ENCODE measurements at places on chromosomes 13 and 19.

DNA sequence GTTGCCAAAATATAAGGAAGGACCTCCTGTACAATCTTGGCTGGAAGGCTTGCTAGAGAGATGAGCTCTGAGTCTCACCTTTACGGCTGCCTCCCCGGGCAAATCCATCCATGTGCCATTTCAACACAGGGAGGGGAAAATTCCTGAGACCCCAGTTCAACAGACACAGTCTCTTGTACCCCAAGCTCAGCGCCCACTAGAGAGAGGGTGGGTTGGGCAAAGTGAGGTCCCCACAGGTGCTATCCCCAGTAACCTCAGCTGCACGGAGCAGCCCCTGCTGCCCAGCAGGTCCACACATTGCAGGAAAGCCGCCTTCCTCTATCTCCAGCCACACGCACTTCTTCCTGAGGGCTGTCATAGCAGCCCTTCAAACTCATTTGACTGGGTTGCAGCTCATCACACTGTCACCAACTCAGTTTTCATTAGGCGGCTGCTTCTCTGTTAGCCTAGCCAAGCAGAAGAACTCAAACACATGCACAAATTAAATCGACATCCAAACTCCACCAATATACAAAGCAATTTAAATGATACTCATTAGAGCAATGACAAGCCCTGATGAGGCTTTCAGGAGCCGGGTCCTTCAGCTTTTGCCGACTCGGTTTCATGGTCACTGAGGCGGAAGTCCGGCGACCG is 80.4 kb downstream of the TSHZ3 start:
- DNase-seq = no peak

- DNase-seq = no peak
Measured at GRCh38 chr19:32471811-32472210, 66.2 kb downstream of the DPY19L3 start.

DNA sequence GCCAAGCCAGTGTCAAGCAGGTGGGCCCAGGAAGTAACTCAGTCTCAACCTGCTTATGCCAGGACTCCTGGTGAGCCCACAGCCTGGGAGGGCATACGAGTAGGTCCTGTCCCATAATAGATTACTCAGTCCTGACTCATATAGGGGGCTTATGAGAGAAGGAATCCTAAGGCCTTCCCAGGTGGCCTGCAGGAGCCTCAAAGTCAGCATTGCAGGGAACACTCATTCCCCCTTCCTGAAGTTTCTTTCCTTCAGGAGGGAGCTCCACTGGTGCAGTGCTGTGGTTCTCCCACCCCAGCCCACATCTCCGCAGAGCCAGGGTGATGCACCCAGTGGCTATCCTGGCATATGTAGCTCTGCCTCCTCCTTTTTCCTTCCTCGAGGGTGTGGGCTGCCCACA is 137.3 kb downstream of the ZIC5 start:
- no peak for DNase-seq

DNA sequence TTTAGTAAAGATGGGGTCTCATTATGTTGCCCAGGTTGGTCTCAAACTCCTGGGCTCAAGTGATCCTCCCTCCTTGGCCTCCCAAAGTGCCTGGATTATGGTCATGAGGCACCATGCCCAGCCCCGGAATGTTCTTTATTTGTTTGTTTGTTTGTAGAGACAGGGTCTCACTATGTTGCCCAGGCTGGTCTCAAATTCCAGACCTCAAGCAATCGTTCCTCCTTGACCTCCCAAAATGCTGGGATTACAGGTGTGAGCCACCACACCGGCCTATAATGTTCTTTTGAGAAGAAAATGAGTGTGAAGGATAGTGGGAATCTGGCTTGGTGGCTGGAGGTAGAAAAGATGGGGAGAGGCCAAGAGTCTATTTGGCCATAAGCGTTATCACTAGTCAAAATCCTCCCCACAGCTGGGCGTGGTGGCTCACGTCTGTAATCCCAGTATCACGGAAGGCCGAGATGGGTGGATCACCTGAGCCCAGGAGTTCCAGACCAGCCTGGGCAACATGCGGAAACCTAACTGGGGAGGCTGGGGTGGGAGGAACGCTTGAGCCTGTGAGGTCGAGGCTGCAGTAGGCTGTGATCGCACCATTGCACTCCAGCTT is 5.2 kb upstream of the BBC3 start:
- DNase-seq = no peak

GRCh38 chr19:54229146-54229545 is 6.3 kb upstream of the LILRB3 start:
- no peak for DNase-seq

Measured in cortex of kidney (tissue), 1 donor.